Epithelial cell of esophagus (primary cell): ENCODE measurements at places on chromosomes 12 and 14.

DNA sequence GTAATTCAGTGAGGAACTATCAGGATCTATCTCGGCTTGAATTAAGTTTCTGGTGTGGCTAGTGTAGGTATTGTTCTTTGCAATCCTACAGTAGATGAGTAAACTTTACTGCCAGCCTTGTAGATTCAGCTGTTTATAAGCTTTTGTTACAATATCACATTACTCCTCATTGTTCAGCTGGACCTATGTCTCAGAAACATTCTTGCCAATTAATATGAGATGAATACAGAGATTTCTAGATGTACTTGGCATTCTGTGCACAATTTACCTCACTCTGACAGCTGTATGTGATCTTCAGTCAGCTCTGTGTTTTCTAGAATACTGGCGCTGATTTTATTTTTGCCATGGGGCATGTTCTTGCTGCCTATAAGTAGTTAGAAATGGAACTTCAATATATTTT is 55.7 kb downstream of the METTL25 start:
- DNase-seq = peak; percentile 36

DNA sequence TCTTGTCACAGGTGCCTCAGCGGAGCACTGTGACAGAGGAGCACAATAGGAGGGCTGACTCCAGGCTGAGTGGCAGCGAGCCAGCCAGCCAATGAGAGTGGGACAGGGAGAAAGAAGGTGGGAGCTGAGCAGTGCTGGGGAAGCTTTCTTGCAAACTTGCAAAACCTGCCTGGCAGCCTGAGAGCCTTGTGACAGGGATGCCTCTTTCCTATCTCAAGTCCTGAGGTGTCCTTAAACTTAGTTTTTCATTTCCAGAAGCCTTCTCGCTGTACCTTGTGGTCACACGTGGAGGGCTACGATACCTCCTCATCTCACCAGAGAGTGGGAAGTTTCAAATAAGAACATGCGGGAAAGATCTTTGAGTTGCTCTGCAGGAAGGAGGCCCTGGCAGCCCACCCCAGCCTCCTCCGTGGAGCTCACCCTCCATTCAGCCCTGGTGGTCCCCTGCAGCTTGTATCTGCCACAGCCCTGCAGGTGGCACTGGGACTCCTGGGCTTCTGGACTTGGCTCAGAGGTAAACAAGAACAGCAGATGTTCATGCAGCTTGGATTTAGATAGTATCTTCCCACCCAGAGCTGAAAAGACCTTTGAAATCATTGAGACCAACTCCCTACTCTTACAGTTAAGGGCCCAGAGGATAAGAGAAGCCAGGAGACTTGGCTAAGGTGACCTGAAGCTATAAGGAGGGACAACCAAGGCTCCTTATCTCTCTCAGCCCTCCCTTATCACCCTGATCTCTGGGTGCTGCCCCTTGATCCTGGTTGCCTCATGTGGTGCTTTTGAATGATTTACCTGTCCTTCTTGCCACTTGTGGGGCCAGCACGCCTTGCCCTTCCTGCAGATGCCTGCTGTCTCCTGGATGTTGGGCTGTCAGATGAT is 153.5 kb upstream of the MAX start:
- DNase-seq = peak; percentile 95

- DNase-seq = peak; percentile 52
Observed at GRCh38 chr12:17139931-17140330, 534.0 kb upstream of the LMO3 start.

GRCh38 chr12:41819948-41820347 is 324.7 kb downstream of the GXYLT1 start:
- DNase-seq = no peak

DNA sequence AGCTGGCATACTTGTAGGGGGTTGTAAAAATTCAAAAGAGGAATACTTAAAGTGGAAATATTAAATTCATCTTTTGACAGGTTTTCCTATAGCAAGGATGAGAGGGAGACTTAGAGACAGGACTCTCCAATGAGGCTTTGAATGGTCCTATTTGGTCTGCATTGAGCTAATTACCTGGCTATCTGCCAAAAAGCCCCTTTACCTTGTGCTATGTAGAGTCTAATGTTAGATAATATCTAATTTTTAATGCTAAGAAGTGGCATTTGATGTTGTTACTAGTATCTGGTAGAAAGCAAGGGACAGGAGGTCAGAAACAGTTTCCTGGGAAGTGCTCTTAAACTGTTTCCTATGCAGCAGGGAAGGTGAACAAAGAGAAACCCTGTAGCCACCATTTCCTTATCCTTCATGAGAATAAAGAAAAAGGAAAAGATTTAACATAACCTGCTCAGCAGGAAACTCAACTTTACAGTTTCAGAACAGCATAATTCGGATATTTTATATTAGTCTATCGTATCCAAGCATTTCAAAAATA is 550.0 kb downstream of the SOX5 start:
- peak; percentile 7 for DNase-seq

DNA sequence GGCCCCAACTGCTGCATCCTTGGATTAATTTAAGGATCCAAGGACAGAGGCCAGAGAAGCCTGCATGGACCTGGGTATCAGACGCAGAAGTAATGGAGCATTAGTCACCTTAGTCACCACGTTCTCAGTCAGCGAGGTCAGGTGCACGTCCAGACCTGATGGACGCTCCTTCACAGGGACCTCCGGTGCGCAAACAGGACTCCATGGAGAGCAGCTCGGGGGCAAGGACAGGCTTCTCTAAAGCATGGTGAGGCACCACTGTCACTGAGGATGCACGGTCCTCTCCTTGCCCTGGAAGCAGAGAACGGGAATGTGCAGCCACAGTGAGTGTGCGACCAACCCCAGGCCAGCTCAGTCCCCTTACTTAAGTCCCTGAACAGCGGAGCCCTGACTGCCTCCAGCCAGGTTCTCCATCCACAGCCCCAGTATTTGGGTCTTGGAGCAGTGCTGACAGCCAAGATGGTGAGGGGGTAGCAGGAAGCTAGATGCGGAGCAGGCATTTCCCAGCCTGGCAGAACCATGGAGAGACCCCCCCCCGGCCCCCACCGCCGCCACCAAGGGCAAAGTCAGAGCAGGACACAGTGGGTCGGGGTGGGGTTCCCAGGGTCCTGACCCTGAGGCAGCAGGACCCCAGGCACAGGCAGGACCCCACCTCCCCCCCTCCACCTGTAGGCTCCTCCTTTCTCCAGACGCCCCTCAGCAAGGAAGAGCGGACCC is 253.4 kb upstream of the SFSWAP start:
- no peak for DNase-seq

- peak; percentile 89 for DNase-seq
Observed at GRCh38 chr12:24226745-24227350, 277.4 kb upstream of the SOX5 start.

GRCh38 chr12:39780913-39781446 is 161.4 kb upstream of the ABCD2 start:
- DNase-seq = no peak

- DNase-seq = peak; percentile 85
Observed at GRCh38 chr12:98490501-98491453, 24.6 kb upstream of the TMPO start.

GRCh38 chr12:127169321-127170181 is 1097.4 kb upstream of the TMEM132C start:
- DNase-seq = no peak

- DNase-seq = no peak
Observed at GRCh38 chr14:75143761-75144527, 17.1 kb upstream of the NEK9 start.

- DNase-seq = no peak
Observed at GRCh38 chr12:93896427-93896826, 219.3 kb downstream of the CRADD start.

- no peak for DNase-seq
Observed at GRCh38 chr12:129599406-129599805, 304.4 kb downstream of the TMEM132D start.

GRCh38 chr14:59634617-59635016 is 58.0 kb upstream of the CCDC175 start:
- peak; percentile 61 for DNase-seq

GRCh38 chr14:90664911-90665310 is 151.3 kb downstream of the TTC7B start:
- DNase-seq = no peak

DNA sequence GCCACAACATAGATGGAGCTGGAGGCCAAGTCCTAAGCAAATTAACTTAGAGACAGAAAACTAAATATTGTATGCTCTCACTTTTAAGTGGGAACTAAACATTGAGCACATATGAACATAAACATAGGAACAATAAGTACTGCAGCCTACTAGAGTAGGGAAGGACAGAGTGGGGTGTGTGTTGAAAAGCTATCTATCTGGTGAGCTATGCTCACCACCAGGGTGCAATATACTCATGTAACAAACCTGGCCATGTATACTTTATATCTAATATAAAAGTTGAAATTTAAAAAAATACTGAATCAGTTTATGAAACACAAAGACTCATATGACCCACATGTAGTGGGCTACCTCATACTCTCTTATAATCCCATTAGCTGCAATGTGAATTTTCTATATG is 1305.0 kb downstream of the LRFN5 start:
- no peak for DNase-seq

GRCh38 chr12:1830981-1831963 is 10.9 kb downstream of the LRTM2 start:
- peak; percentile 75 for DNase-seq

DNA sequence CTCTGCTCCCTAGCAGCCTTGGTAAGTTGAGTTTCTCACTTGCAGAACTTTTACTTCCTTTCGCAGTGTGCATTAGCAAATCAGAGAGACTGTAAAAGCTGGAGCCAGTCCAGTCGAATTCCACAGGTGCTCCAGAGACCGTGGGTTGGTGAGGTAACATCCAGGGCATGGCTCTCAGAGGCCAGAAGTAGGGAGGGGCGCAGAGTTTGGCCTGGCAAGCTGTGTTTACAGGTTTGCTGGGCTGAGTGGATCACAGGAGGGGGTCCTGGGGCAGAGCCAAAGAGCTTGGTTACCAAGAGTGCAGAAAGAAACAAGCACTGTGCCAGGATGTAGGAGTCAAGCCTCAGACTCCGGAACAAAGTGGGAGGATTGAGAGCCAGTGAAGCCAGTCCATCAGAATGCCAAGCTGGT is 10.2 kb upstream of the BHLHE41 start:
- no peak for DNase-seq

GRCh38 chr14:71555654-71556559 is 376.3 kb upstream of the RGS6 start:
- DNase-seq = peak; percentile 76
